Brain pericyte (primary cell): ENCODE measurements at places on chromosomes 3 and 15.

GRCh38 chr3:171269542-171269941 lies 190.7 kb downstream of the TNIK start:
- DNase-seq, result no peak

GRCh38 chr3:87997966-87998365 lies 60.8 kb downstream of the CGGBP1 start:
- DNase-seq, result no peak

DNA sequence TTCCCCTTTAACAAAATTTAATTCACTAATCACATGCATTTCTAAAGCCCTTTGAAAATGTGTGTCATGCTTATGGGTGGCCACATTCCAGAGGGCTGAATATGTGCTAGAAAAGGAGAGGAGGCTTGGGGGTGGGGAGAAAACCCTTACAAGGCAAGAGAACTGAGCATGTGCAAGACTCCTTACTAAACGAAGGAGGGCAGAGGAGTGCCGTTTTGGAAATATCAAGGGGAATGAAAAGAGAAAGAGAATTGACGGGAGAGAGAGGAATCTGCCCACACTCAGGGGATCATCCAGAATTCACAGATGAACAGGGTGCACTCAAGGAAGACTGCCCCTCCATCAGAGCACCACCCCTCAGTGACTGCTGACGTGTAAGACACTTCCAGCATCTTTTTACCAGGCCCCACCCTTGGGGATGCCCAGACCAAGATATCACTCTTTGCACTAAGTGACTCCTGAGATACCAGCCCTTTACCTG lies 37.9 kb upstream of the TSC22D2 start:
- DNase-seq, result no peak

DNA sequence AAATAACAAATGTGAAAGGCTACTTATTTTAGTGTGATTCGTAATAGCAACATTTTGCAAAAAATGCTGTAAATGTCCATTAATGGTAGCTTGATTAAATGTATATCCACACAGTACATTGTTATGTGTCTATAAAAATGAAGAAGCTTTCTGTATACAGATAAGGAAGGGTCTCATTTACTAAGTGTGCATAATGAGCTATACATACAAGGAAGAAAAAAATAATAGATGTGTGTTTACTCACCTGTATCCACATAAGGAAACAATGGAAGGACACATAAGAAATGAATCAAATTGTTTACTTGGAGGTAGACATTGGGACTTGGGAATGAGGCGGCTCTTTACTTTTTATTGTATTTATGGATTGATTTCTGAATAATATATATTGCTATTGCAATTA lies 34.9 kb downstream of the MED12L start:
- DNase-seq, result no peak

DNA sequence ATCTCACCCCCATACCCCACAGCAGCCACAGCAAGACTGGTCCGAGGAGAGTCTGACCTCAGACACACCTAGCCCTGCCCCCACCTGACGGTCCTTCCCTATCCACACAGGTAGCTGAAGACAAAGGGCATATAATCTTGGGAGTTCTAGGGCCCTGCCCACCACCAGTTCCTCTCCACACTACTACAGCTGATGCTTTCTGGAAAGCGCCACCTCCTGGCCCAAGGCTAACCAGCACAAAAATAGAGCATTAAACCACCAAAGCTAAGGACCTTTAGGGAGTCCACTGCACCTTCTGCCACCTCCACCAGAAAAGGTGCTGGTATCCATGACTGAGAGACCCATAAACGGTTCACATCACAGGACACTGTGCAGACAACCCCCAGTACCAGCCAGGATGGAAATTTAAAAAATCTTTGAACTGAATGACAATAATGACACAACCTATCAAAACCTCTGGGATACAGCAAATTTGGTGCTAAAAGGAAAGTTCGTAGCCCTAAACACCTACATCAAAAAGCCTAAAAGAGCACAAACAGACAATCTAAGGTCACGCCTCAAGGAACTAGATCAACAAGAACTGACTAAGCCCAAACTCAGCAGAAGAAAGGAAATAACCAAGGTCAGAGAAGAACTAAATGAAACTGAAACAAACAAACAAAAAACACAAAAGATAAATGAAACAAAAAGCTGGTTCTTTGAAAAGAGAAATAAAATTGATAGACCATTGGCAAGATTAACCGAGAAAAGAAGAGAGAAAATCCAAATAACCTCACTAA lies 122.1 kb upstream of the TPRG1 start:
- DNase-seq, result no peak

DNA sequence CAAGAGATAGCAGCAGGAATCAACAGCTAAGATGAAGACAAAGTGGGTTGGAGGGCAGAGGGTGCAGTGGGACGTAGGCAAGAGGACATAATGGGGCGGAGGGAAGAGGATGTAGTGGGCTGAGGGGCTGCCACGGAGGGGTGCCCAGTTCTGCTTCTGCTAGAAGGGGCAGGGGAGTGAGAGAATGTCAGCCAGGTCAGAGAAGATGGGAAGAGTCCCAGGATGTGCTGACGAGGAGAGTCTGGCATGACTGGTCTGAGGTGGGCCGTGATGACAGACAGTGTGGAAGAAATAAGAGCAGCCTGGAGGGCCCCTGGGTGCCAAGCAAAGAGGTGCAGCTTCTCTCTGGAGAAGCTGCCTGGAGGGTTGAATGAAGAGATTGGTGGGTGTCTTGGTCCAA lies 4.0 kb downstream of the SPSB4 start:
- no peak for DNase-seq

- DNase-seq, result no peak
Measured at GRCh38 chr3:98612587-98612986, 19.2 kb upstream of the CPOX start.

GRCh38 chr3:166759736-166760513 lies 620.2 kb downstream of the ZBBX start:
- DNase-seq, result no peak

DNA sequence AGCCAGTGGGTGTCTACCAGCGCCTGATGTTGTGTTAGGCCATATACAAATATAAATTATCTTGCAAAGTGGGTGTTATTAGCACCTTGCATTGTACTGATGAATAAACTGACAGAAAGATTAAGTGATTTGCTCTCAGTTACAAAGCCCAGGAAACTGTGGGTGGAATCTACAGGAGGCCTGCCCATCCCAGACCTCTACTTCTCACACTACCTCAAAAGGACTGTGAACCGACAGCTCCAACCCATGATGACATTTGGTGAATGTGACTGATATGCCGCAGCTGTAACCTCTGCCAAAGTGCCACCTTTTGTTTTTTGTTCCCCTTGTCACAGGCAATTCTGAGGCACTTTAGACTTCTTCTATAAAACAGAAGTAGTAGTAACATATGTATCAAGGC lies 43.7 kb upstream of the KCNMB2 start:
- no peak for DNase-seq
